RPMI7951 (cell line): ENCODE measurements at places on chromosomes 1 and 21. TPM values are rescaled to one million over a fixed set of nuclear protein-coding genes. Genes with fewer than 3 reads are reported as not detected.
A peak's percentile ranks its signal among the peaks of the same experiment; 100 is the strongest.

DNA sequence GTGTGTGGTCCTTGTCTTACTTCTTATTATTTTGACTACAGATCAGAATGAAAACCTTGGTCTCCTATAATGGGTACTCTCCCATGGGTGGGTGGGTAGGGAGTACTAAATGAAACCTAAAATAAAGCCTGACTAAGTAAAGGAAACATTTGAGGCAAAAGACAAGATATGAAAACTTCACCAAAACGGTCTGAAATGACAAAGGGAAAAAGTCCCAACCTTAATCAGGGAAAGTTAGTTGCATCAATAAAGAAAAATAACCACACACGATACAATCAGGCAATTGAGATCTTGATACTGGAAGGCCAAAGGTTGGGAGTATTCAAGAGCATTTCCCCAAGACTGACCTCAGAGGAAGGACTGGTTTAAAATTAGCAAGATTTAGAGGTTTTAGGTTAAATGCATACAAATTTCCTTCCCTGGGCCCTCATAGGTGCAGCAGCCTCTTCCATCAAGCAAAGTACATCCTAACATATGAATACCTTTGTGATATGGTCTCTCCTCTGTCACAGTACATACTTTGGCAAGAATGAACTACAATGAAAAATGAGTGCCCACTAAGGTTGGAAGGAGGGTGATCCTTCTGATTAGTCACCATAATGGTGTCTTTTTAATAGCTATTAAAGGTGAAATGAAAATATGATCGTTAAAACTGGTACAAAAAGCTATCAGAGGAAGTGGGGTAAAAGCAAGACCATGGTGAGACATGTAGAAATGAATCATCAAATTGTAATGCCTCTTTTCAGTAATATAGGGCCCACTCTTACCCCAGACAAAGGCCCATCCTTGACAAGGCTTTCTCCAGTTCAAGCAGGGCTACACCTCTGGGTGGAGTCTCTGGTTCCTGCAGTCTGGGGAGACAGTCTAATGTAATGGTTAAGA is 15.3 kb upstream of the TNFSF4 start:
- no peak for DNase-seq

DNA sequence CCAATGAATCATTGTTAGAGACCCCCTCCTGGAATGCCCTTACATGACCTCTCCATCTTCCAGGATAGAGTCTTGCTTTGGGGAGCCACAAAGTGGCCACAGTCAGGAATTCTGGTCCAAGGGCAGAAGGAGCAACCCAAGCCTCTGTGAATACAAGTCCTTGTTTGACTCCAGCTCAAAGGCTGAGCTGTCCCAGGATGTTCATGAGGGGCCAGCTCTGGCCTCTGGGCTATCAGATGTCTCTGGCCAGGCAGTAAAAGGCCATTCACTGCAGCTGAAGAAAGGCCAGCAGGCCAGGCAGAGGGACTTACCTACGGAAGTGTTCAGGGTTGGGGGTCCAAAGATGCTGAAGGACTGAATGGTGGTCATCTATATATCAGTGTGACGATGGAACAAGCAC is 98.3 kb upstream of the IPO9 start:
- peak; percentile 41 for DNase-seq

DNA sequence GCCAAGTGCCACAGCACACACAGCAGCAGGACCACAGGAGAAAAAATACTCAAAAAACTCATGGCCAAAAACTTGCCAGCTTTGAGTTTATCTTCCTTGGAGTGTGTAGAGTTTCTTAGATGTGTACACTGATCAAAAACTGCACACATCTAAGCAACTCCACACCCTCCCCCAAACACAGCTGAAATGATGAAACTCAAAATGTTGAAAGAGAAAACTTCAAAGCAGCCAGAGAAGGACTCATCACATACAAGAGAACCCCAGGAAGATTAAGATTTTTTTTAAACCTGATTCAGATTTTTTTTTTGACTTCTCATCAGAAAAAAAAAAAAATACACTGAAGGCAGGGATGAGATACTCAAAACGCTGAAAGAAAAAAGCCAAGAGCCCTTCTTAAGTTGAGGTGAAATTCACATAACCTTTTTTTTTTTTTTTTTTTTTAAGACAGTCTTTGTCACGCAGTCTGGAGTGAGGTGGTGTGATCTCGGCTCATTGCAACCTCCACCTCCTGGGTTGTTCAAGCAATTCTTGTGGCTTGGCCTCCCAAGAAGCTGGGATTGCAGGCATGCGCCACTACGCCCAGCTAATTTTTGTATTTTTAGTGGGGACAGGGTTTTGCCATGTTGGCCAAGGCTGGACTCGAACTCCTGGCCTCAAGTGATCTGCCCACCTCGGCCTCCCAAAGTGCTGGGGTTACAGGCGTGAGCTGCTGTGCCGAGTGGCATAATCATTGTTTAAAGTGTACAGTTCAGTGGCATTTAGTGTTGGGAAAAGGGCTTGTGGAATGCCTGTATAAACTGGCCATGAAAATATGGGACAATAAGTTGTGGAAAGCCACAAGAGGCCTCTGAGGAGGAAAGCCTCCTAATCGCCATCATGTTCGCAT is 20.9 kb upstream of the PDXK start:
- DNase-seq = no peak

DNA sequence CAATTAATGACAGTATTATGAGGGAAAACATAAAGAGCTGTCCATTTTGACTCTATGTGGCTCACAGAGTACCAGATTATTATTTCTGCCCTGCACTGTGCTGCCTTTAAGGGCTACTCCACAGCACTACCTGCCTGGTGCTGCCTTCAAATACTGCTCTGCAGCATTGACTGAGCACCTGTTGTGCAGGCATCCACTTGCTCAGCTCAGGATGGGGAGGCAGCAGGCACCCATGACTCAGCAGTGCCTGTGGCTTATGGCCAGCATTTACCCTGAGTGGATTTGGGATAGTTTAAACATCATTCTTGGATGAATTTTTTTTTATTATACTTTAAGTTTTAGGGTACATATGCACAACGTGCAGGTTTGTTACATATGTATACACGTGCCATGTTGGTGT is 953 bp upstream of the KPRP start:
- no peak for DNase-seq

- DNase-seq = no peak
Observed at GRCh38 chr1:20248971-20249612, 41.6 kb upstream of the VWA5B1 start.

- DNase-seq = peak; percentile 27
Observed at GRCh38 chr1:67792741-67793458, 40.4 kb downstream of the GNG12 start.

GRCh38 chr1:110676970-110677369 is 2.2 kb upstream of the KCNA3 start:
- DNase-seq = no peak

DNA sequence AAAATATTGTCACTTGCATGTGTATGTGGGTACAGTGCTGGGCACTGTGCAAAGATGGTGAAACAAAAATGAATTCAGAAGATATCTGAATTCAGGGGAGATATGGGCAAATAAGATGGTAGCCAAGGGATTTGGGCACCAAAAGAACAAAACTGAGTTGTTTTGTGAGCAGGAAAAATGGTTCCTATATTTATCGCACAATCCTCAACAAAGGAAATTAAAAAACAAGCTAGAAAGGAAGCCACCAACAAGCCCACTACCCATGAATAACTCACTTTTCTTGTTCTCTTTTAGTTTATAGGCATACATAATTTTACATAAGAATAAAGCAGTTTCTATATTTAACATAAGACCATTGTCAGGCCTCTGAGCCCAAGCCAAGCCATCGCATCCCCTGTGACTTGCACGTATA is 40.7 kb upstream of the VASH2 start:
- DNase-seq = no peak

GRCh38 chr1:1061682-1062345 is 12.3 kb downstream of the RNF223 start:
- DNase-seq = peak; percentile 36

DNA sequence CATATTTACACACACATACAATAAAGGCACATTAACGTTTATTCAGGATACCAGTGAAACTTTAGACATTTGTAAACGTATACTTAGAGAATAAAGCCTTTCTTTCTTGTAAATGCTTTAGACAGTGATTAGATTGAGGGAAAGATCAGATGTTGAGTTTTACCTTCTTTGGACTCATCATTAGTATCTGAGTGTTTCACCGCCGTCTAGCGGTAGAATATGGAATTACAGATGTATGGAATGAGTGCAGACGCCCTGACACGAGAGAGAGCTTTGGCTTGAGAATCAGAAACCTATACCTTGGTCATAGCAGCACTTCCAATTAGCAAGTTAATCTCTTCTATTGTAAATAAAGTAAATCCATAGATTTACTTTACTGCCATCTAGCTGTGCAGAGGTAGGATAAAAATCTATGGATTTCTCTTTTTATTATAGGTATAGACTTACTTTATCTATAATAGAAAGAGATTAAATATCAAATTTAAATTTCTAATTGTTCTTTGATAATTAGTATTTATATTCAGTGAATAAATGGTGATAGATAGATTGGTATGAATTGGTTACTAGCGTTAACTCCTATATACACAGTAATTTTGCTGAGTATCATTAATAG is 12.6 kb downstream of the FLG2 start:
- peak; percentile 58 for DNase-seq

GRCh38 chr1:110637475-110637874 is 31.3 kb upstream of the KCNA2 start:
- DNase-seq = no peak

- peak; percentile 22 for DNase-seq
Observed at GRCh38 chr21:28769683-28770082, 223.0 kb downstream of the LTN1 start.

GRCh38 chr1:229035748-229036082 is 235.2 kb upstream of the RAB4A start:
- DNase-seq = no peak

- peak; percentile 39 for DNase-seq
Observed at GRCh38 chr1:174209347-174210187, 50.2 kb downstream of the RABGAP1L start.

DNA sequence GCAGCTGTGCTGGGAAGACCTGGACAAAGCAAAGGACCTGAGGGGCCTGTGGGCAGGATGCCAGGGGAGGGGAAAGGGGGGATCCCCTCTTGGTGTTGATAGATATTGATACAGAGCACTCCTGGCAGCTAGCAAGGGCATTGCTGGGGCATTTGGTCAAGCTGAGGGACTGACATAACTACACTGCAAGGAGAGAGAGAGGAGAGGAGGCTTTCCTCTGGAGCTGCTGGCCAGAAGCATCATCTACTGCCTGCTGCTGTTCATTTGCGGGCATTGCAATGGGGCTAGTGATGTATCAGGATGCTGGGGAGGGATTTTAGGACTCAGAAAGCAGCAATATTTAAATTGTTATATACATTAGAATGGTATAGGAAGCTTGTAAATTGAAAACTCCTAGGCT is 142.0 kb downstream of the ZNF648 start:
- no peak for DNase-seq

DNA sequence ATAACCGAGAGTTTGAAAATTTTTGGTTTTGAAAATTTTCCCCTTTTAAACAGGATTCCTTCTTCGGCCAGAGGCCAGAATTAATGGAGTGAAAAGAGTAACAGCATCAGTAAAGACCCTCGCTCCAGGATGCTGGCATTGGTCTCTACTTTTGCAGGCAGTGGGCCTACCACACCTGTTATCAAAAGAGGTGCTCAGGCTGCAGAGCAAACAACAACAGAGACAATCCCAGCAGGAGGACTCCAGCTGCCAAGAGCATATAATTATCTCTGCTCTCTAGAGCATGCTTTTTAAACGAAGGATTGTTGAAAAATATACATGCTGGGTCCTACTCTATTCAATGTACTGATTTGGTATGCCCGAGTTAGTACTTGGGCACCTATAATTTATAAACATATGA is 1048.5 kb downstream of the PLA2G4A start:
- DNase-seq = no peak

DNA sequence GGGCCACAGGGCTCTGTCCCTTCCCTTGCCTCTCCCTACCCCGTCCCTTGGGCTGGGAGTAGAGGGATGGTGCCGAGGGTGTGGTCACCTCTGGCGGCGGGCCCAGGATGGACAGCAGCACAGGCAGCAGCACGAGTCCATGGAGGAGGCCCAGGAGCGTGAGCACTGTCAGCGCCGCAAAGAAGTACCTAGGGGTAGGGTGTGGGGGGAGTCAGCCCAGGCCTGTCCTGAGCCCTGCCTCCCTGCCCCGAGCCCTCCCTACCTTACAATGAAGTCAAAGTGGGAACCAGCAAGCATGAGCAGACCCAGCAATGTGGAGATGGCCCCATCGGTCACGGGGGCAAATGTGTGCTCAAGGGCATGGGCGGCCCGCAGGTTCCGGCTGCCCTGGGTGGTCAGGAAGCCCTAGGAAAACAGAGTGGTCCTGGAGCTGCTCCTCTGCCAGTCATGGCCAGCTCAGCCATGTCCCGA is 14.7 kb downstream of the BTBD19 start:
- no peak for DNase-seq

GRCh38 chr1:3533067-3534048 is 78.0 kb downstream of the MEGF6 start:
- no peak for DNase-seq

- no peak for DNase-seq
Observed at GRCh38 chr1:226132728-226133503, 53.6 kb downstream of the ACBD3 start.

- no peak for DNase-seq
Observed at GRCh38 chr1:78147031-78147430, 101.3 kb downstream of the GIPC2 start.

- DNase-seq = no peak
Observed at GRCh38 chr1:31580513-31580870, 4.2 kb downstream of the TINAGL1 start.

GRCh38 chr1:244006961-244007360 is 44.1 kb upstream of the ZBTB18 start:
- no peak for DNase-seq

DNA sequence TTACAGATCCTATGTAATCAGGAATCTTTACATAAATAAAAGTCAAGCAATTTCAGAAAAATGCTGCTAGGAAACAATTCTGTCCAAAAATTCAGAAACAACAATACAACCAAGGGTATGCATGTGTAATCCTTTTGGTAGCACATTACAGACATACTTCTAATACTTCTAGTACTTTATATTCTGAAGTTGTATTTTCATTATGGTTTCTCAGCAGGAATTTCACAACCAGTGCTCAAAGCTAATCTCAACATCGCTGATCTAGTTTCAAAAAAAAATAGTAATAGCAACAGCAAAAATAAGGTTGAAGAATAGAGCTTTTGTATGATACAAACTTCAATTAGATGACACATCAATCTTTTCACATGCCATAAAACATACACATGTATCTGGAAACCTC is 545.2 kb downstream of the LTN1 start:
- no peak for DNase-seq

- no peak for DNase-seq
Observed at GRCh38 chr1:3788756-3789420, 7.4 kb downstream of the LRRC47 start.

- no peak for DNase-seq
Observed at GRCh38 chr1:22711071-22711470, 432 bp downstream of the EPHB2 start.

Gene LCK
- total RNA-seq = not detected in 2 replicates

Gene CDC42BPA
- 24.2 and 25.8 TPM in 2 replicates for total RNA-seq

Gene FCGR1A
- not detected in 2 replicates for total RNA-seq

Gene MX2
- 105 and 115 TPM in 2 replicates for total RNA-seq

Gene BTBD8
- 0.49 and 0.72 TPM in 2 replicates for total RNA-seq

Gene TCEA3
- 1.7 and 2.3 TPM in 2 replicates for total RNA-seq
